ENCODE measurements at places on chromosomes 16 and 17. TPM values are rescaled to one million over a fixed set of nuclear protein-coding genes. Genes with fewer than 3 reads are reported as not detected.

ZNF205 gene
- total RNA-seq, result 8.2 TPM

SMYD4 gene
- total RNA-seq, result 19.0 TPM

GINS2 gene
- 2.6 TPM for total RNA-seq

CFAP20 gene
- total RNA-seq, result 26.4 TPM

NPW gene
- total RNA-seq, result not detected
